Endodermal cell (in vitro differentiated cells): ENCODE measurements at places on chromosomes 5 and 9. TPM values are rescaled to one million over a fixed set of nuclear protein-coding genes. Genes with fewer than 3 reads are reported as not detected.

HMMR gene
- total RNA-seq, result 36.9 and 41.8 TPM in 2 replicates

ADRB2 gene
- total RNA-seq, result 0.42 to 0.80 TPM (median 0.46 TPM) in 3 replicates

TMEM215 gene
- total RNA-seq, result 0.11 and 0.13 TPM in 2 replicates

- H3K4me3 ChIP-seq, result no peak overlapping the region
- no peak for DNase-seq
- H3K27ac ChIP-seq, result no peak overlapping the region
- peaks cover 56% of the 10 kb centered on the region for H3K36me3 ChIP-seq
Observed at GRCh38 chr9:36063804-36064447, 27.2 kb downstream of the RECK start.

GRCh38 chr9:125632321-125633115 lies 74.5 kb downstream of the MAPKAP1 start:
- H3K27ac ChIP-seq, result no peak overlapping the region
- no peak for DNase-seq
- H3K4me1 ChIP-seq, result peaks cover 17% of the 10 kb centered on the region
- H3K27me3 ChIP-seq, result no peaks in the 10 kb centered on the region
- peak overlapping the region; percentile 1 for H3K4me3 ChIP-seq

DNA sequence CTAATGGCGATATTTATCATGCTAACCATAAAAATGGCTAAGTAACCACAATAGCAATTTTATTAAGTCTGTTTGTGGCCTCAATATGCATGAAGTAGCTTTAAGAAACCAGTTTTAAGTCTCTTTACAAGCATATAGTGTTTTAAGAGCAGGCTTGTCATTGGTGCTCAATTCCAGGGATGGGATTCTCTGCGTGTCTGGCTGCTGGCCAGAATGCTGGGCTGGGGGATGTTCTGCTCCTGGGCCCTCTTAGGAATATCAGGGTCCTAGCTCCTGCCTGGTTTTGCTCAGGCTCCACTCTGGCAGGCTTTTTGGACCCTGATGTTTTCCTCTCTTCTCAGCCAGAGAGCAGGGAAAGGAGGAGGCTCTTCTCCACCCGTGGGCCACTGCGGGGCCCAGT lies 127.2 kb downstream of the PDE8B start:
- peak; percentile 58 for DNase-seq
- H3K27me3 ChIP-seq, result no peaks in the 10 kb centered on the region
- peaks cover 16% of the 10 kb centered on the region for H3K4me1 ChIP-seq
- no peaks in the 10 kb centered on the region for H3K36me3 ChIP-seq
- no peak overlapping the region for H3K27ac ChIP-seq

DNA sequence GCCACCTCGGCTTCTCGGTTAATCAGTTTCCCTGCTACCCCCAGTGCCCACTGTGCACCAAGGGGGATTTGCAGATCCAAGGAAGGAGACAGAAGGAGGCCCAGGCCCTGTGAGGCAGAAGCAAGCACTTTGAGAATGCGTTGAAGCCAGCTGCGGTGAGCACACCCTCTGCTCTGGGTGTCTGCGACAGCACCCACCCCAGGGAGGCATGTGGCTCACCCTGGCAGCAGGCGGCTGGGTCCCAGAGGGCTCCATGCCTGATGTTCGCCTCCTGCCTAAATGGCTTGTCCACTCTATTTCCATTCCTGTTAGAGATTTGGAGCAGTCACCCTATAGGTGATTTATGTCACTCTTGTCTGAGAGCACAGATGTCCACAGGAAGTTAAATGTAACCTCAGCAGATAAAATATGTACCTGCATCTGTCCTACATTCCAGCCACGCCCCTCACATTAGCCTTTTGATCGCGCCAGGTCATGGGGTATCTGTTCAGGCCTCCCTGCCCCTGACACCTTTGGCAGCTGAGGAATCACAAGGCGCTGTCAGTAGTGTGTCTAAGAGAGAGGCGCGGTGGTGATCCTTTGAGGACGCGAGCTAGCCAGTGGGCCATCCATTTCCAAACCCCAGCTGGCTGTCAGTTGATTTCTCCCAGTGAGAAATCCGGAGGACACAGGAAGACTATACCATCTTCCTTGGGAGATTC lies 28.1 kb downstream of the PTGES2 start:
- peak overlapping the region; percentile 99 for H3K27ac ChIP-seq
- H3K4me1 ChIP-seq, result peaks cover 26% of the 10 kb centered on the region
- H3K36me3 ChIP-seq, result peaks cover 38% of the 10 kb centered on the region
- H3K4me3 ChIP-seq, result peak overlapping the region; percentile 81
- no peaks in the 10 kb centered on the region for H3K27me3 ChIP-seq

- no peak for DNase-seq
- H3K4me1 ChIP-seq, result no peaks in the 10 kb centered on the region
- H3K36me3 ChIP-seq, result no peaks in the 10 kb centered on the region
- H3K27me3 ChIP-seq, result no peaks in the 10 kb centered on the region
- H3K27ac ChIP-seq, result no peak overlapping the region
Observed at GRCh38 chr9:134484479-134484878, 157.1 kb upstream of the COL5A1 start.

DNA sequence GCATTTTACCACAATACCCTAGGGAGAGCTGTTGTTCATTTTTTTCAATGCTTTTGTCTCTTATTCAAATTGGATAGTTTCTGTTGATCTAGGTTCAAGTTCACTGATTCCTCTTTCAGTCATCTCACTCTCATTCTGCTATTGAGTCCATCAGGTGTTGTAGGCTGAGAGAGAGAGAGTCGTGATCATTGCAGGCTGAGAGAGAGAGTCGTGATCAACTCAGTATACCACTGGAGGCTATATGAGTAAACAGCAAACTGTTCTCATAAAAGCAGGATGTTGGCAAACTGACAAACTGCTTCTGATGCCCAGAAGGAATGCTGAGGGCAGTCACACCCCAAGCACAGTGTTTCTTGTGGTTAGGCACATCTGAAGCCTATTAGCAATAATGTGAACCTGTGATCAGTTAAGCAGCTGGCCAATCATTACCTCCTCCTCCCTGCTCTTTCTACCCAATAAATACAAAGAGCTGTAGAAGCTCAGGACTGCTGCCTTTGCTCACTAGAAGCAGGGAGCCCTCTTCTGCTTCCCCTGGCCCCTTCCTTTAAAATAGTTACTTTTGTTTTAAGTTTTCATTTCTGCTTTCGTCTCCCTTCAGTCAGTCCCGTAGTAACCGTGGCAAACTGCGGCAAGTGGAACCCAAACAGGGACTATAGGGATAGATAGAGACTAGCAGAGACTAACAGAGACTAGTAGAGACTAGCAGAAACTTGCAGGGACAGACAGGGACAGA lies 476.1 kb upstream of the ACO1 start:
- no peaks in the 10 kb centered on the region for H3K36me3 ChIP-seq
- H3K27me3 ChIP-seq, result no peaks in the 10 kb centered on the region
- no peak overlapping the region for H3K4me3 ChIP-seq
- no peaks in the 10 kb centered on the region for H3K4me1 ChIP-seq
- DNase-seq, result no peak
- no peak overlapping the region for H3K27ac ChIP-seq
